ENCODE measurements at places on chromosomes 2 and 18. TPM values are rescaled to one million over a fixed set of nuclear protein-coding genes. Genes with fewer than 3 reads are reported as not detected.
A peak's percentile ranks its signal among the peaks of the same experiment; 100 is the strongest.

CRYGD gene
- total RNA-seq = not detected

NEB gene
- total RNA-seq = 0.31 TPM

GRCh38 chr18:26002375-26002910 is 88.0 kb downstream of the SS18 start:
- no peak for DNase-seq

GRCh38 chr2:1670636-1671035 is 73.7 kb downstream of the PXDN start:
- no peak for DNase-seq

- no peak for DNase-seq
Measured at GRCh38 chr2:178234648-178235047, 40.3 kb downstream of the OSBPL6 start.

GRCh38 chr2:134276381-134277172 is 22.7 kb downstream of the MGAT5 start:
- DNase-seq = no peak

- no peak for DNase-seq
Measured at GRCh38 chr2:66390811-66391210, 44.1 kb upstream of the MEIS1 start.

- DNase-seq = no peak
Measured at GRCh38 chr2:170969030-170969429, 40.0 kb downstream of the GORASP2 start.

GRCh38 chr2:159226059-159226461 is 60.4 kb downstream of the WDSUB1 start:
- DNase-seq = peak; percentile 83

- DNase-seq = no peak
Measured at GRCh38 chr18:3067165-3067661, 54.3 kb upstream of the LPIN2 start.

- DNase-seq = no peak
Measured at GRCh38 chr18:23257686-23258565, 122.6 kb downstream of the CABLES1 start.

DNA sequence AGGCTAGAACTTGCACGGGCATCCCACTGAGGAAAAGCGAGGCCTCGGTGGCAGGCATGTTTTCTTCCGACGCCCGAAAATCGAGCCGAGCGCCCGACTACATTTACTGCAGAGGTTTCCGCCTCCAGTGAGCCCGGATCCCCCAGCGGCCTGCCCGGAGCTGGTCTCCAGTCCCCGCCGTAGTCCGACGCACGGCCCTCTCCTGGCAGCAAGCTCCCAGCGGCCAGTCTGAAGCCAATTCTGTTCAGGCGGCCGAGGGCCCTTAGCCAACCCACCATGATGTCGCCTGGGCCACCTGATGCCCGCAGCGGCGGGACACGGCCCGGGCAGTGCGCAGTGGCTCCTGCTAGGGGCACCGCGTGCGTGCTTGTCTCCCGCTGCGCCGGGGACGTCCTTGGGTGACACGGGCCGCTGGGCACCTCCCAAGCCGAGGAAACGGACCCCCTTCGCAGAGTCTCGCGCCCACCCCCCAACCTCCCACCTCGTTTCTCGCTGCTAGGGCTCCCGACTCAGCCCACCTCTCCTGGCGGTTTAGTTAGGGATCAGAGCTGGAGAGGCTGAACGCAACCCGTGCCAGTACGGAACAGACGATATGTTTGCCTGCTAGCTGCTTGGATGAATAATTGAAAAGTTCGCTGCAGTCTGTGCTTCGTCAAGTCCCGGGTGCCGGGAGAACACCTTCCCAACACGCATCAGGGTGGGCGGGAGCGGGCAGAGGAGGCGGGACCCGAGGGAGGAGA is 5.3 kb downstream of the ONECUT2 start:
- peak; percentile 75 for DNase-seq

DNA sequence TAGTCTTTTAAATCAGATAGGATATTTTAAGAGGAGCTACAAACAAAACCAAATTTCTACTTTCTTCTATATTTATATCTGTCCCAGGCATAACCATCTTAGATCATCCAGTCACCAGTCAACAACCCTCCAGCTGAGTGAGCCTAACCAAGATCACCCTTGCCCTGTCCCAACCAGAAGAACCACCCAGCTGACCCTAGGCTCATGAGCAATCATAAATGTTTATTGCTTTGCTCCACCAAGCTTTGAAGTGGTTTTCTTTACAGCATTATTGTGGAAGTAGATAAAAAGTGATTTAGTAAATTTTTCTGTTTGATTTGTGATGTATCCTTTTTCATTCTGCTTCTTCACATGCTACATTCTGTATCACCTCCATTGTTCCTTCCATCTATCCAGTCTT is 167.2 kb upstream of the PIEZO2 start:
- no peak for DNase-seq

DNA sequence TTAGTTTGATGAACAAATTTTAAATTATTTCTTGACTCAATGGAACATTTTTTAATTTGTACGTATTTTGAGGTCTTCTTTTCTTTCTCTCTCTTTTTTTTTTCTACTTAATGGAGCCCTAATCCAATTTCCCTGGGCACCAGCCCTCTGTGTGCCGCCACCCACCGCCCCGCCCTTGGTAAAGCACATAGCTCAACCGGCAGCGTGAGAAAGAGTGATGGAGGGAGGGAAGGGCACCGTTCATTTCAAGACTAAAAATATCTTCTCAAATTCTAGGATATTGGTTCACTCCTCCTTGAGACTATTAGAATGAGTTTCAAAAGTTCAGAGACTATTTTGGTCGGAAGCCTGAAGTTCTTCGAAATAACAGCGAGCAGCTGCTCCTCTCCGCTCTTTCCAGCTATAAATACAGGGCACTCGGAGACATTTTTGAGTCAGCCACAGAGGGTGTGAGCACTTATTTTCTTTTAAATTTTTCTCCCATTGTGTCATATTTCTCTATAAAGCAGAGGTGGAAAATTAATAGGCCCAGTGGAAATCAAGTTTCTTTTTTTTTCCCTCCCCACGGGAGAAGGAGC is 731.7 kb upstream of the ID2 start:
- peak; percentile 49 for DNase-seq

GRCh38 chr2:44358503-44358902 is 2.8 kb downstream of the PREPL start:
- DNase-seq = peak; percentile 93

DNA sequence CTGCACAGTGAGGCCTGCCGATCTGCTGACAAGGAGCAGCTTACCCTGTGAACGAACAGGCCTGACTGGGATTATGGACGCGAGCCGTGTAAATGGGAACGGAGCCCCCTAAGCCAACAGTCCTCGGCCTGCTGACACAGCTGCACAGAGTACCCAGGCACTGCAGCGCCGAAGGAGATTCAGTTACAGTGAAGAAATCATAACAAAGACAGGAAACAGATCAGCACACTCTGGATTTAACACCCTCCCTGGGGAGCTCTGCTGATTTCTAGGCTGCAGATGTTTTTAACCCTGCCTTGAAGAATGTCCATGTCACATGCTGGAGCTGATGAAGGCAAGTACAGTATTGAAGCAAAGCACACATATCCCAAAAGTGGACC is 43.4 kb downstream of the COLEC12 start:
- peak; percentile 29 for DNase-seq

- DNase-seq = no peak
Measured at GRCh38 chr2:49255409-49255971, 101.2 kb upstream of the FSHR start.

GRCh38 chr2:127154396-127154795 is 47.4 kb upstream of the BIN1 start:
- DNase-seq = no peak

MFSD6 gene
- total RNA-seq = 50.8 TPM

GRCh38 chr2:43777306-43777926 is 3.6 kb downstream of the DYNC2LI1 start:
- DNase-seq = peak; percentile 5

BZW1 gene
- 327 TPM for total RNA-seq

FAHD2B gene
- 9.3 TPM for total RNA-seq

DNA sequence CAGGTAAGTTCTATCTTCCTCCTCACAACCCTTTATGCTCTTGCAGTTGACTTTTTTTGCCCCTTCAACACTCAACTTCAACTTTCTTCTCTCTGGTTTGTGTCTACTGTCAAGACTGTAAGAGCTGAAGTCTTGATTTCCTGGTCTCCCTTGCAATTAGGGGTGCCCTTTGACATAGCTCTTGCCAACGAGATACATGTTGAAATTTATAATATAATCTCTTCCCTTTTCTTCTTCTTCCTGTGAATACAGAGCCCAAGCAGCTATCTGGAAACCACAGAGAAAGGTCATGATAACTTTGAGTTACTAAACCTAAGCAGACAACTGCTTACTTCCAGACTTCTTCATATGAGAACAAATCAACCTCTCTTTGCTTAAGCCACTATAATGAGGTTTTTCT is 163.5 kb downstream of the MC4R start:
- no peak for DNase-seq

DNA sequence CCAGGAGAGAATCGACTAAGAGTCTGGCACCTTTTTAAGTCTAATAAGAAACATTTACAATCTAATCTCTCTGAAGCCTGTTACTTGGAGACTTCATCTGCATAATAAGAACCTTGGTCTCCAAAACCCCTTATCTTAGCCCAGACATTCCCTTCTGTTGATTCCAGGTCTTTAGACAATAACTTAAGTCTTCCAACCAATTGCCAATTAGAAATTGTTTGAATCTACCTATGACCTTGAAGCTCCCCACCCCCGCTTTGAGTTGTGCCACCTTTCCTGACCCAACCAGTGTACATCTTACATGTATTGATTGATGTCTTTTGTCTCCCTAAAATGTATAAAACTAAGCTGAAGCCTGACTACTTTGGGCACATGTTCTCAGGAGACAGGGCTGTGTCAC is 49.5 kb upstream of the DTNA start:
- no peak for DNase-seq

DNA sequence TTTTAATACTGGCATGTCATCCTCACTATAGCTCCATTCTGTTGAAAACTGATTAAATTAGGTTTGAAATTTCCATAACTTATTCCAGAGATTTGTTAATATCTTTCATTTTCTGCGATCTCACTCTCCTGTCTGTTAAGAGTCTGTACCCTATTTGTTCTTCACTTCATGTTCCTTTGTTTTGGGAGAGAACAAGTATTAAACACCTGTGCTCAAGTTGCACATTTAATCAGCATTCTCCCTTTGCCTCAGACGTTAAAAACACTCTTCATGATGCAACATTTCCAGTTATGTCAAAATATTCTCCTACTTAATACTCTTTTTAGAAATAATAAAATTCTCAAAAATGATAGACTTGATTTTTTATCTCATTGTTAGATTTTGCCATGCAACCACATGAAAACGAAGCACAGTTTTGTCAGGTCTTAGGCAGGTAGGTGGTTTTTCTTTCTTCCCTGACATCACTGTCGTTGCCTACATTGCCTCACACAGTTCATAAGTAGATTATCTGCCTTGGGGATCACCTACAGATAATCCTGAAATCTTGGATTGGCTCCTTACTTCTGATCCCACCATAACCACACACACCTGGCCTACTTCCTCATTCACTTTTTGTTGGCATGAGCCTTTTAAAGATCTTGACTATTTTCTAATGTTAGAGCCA is 109.9 kb downstream of the GAREM1 start:
- DNase-seq = no peak

- no peak for DNase-seq
Measured at GRCh38 chr18:7904529-7904928, 337.4 kb downstream of the PTPRM start.

GRCh38 chr2:240707821-240708220 is 16.2 kb downstream of the AQP12A start:
- DNase-seq = no peak

DNA sequence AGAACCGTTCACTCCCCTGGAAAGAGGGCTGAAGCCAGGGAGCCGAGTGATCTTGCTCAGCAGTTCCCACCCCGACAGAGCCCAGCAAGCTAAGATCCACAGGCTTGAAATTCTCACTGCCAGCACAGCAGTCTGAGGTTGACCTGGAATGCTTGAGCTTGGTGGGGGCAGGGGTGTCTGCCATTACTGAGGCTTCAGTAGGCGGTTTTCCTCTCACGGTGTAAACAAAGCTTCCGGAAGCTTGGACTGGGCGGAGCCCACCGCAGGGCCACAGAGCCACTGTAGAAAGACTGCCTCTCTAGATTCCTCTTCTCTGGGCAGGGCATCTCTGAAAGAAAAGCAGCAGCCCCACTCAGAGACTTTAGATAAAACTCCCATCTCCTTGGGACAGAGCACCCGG is 180.8 kb downstream of the WDR7 start:
- DNase-seq = no peak

CNTNAP5 gene
- total RNA-seq = not detected

DNA sequence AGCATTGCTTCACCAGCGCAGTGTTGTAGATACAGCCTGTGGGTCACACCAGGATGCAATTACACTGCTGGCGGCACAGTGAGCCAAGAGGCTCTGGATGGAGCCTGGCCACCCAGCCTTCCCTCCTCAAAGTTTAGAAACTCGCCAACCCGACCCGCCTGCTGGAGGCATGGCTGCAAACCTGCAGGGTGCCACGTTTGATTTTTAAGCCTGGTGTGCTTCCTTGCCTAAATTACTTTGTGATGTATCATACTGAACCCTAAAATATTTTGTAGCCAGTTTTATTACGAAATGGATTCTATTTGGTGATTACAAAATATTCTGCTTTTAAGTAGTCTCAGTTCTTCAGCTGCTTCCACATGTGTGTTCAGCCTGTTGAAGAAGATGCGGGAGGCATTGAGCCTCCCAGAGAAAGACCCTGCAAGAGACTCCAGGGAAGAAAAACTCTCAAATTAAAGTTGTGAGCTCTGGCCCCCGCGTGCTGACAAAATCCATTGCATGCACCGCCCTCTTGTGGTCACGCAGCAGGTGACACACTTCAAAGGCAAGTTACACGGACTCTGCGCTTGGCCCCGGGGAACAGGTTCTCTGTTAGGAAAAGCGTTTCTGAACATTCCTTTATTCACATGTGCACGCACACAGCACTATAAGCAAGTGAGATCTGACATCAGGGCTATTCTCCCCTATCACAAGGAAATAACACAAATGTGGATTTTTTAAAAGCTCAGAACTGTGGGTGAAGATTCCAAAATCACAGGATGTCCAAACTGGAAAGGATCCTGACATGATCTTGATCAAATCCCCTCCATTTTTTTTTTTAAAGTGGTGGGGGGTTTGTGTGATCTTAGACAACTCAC is 63.0 kb upstream of the TWIST2 start:
- no peak for DNase-seq

- DNase-seq = peak; percentile 9
Measured at GRCh38 chr2:98252038-98252773, 94.0 kb upstream of the CNGA3 start.

DNA sequence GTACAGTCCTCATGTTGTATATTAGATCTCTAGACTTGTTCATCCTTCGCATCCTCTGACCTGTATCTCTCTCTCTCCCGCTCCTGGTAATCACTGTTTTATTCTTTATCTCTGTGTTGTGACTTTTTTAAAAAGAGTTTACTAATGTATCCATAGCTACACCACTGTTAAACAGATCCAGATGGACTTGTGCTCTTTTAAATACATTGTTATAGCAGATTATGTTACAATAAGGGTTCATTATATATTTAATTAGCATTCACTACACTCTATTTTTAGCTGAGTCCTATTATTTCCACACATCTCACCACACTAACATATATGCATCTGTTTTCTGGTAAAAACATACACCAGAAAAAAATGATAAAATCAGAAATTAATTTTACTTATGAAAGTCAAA is 90.5 kb downstream of the RBM43 start:
- DNase-seq = no peak

DCTN1 gene
- 179 TPM for total RNA-seq

- no peak for DNase-seq
Measured at GRCh38 chr2:134581877-134582546, 136.8 kb downstream of the TMEM163 start.

TMEM182 gene
- total RNA-seq = not detected
